ENCODE measurements at places on chromosomes 1 and 21.

- DNase-seq: no peak
Measured at GRCh38 chr1:172885411-172885810, 165.3 kb downstream of the TNFSF18 start.

DNA sequence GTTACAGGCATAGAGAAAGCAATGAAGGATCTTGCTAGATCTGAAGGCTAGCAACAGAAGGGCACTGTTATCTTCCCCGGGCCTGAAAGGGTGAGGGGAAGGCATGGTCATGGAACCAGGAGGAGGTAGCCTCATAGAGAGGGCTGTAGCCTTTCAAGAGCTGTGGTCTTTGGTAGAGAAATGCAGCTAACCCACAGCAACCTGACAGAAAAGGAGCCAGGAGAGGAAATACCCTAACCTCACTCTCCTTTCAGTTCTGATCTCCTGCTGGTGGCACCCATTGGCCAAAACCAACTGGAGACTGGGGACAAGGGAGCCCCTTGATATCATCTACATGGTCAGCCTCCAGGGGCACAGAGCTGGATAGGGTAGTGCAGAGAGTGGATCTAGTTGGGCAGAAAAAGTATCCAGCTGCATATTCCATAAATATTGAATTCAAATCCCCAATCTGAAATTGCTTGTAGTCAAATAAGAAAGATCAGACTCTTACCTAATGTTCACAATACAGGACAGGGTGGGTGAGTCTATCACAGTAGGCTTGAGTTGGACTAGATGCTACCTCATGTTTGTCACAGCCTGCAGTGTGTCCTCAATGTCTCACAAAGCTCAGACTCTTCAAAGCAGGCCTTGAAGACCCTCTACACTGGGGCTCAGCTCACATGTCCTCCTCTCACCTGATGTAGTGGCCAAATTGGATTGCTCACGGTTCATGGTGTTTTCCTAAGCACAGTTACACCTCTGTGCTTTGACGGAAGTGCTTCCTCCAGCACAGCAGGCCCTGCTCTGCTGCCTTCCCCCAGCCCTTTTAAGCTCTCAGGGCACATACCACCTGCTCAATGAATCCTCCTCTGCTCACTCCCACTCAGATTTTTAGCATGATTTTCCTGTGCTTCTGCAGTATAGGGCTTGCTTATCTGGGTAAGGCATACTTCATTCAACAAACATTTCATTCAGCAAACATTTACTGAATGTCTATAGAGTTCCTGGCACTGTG, 74.1 kb upstream of the JUN start:
- DNase-seq: no peak

DNA sequence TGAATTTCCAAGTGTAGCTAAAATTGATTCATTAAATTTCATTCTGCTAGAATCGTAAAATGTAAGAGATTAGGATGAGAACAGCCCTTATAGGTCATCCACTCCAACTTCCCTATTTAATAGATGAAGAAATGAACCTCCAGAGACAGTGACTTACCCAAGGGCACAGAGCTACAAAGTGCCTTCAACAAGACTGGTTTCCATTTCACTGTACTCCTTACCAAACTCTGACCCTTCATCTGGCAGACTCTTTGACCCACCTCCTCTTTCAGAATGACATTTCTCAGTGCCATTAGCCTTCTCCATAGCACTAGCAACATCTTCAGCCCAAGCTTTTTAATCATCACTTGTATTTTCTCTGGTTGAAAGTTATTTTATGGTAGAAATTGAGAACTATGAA, 161.3 kb downstream of the NEK7 start:
- DNase-seq: no peak

DNA sequence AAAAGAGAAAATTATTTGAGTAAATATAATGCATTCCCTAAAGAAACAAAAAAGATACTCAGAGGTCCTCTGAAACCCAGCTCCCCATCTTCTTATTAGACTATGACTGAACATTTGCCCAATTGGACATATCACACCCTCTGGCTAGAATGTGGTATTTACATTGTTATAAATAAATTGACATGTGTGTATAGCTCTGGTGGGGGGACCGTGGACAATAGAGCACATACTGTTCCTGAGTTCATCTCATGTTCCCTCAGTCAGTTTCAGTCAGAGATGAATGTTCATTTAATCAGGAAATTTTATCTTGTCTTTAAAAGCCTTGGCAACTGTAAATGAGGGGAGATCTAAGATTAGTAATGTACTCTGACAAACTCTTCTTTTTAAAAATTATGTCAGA, 459.3 kb upstream of the ADAMTS5 start:
- DNase-seq: no peak

- DNase-seq: no peak
Measured at GRCh38 chr21:42413500-42413899, 9.8 kb downstream of the UBASH3A start.
